Omental fat pad (tissue), 4 donors: ENCODE measurements at places on chromosomes 5 and 9. TPM values are rescaled to one million over a fixed set of nuclear protein-coding genes. Genes with fewer than 3 reads are reported as not detected.

GRCh38 chr5:163571744-163572143, 66.3 kb downstream of the MAT2B start:
- no peak for DNase-seq

DNA sequence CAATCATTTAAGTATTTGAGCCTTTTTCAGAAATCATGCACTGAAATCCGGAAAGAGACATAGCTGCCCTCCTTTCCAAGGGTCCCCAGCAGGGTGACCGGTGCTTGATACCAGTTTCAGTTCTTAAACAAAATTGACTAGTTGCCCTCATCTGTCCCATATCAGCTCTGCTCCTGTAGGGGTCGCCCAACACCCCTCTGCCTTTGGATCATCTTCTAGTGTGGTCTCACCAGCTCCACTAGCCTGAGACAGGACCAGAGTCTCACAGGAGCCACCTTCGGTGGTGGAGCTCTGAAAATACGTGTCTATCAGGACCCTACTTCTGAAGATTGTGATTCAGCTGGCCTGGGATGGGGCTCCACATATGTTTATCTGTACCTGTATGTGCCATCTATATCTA, 428.2 kb downstream of the ENC1 start:
- no peak for DNase-seq

GRCh38 chr9:79686381-79687130, 114.8 kb downstream of the TLE4 start:
- DNase-seq = no peak

- DNase-seq = no peak
Observed at GRCh38 chr5:143113461-143113860, 290.0 kb downstream of the NR3C1 start.

SFXN1 gene
- 19.9 TPM for total RNA-seq

ECSCR gene
- 34.3 TPM for total RNA-seq
